A673 (cell line): ENCODE measurements at places on chromosomes 7 and 10. TPM values are rescaled to one million over a fixed set of nuclear protein-coding genes. Genes with fewer than 3 reads are reported as not detected.

Gene DNAJB6
- total RNA-seq: 133 and 146 TPM in 2 replicates

Gene SMARCD3
- 44.8 and 52.1 TPM in 2 replicates for total RNA-seq

Gene STRIP2
- 9.1 and 10.7 TPM in 2 replicates for total RNA-seq

Gene PRR15
- 0.17 TPM in 1 of 2 replicates, not detected in the other for total RNA-seq

Gene TRDMT1
- total RNA-seq: 14.0 and 14.1 TPM in 2 replicates

Gene DPY19L1
- total RNA-seq: 42.7 and 46.8 TPM in 2 replicates

Gene ATG9B
- total RNA-seq: 0.96 and 1.9 TPM in 2 replicates

Gene INHBA
- total RNA-seq: 1.7 and 2.4 TPM in 2 replicates

Gene PHYHIPL
- 0.33 and 0.97 TPM in 2 replicates for total RNA-seq

Gene BAZ1B
- 122 and 127 TPM in 2 replicates for total RNA-seq

Gene KLHDC10
- 31.4 and 37.5 TPM in 2 replicates for total RNA-seq

Gene FFAR4
- total RNA-seq: not detected in 2 replicates

Gene GGCT
- total RNA-seq: 63.5 and 66.0 TPM in 2 replicates

Gene PALD1
- 9.0 and 9.9 TPM in 2 replicates for total RNA-seq

Gene ETV1
- 60.1 and 84.1 TPM in 2 replicates for total RNA-seq

Gene LFNG
- 8.7 and 11.7 TPM in 2 replicates for total RNA-seq

Gene DMBT1
- total RNA-seq: not detected in 2 replicates

Gene ANXA8L1
- total RNA-seq: not detected in 2 replicates

Gene AHR
- total RNA-seq: 11.8 and 13.5 TPM in 2 replicates

Gene DGKI
- total RNA-seq: 0.39 TPM in 1 of 2 replicates, not detected in the other

Gene HTR7
- total RNA-seq: not detected in 2 replicates

Gene CFAP58
- 0.17 and 0.52 TPM in 2 replicates for total RNA-seq

Gene SAP25
- total RNA-seq: 1.7 and 2.8 TPM in 2 replicates

Gene OGDHL
- total RNA-seq: 1.6 and 2.6 TPM in 2 replicates

Gene ASZ1
- not detected in 2 replicates for total RNA-seq

Gene GRM3
- not detected in 2 replicates for total RNA-seq

Gene CYP2C18
- not detected in 2 replicates for total RNA-seq

Gene MMRN2
- 0.09 TPM in 1 of 2 replicates, not detected in the other for total RNA-seq

Gene RAB19
- not detected in 2 replicates for total RNA-seq

Gene CAMK1D
- total RNA-seq: 23.7 and 27.0 TPM in 2 replicates

Gene CNTNAP2
- 47.8 and 60.0 TPM in 2 replicates for total RNA-seq

Gene OR2A12
- not detected in 2 replicates for total RNA-seq

Gene KCNH2
- 1.5 and 4.0 TPM in 2 replicates for total RNA-seq

Gene AKR1D1
- total RNA-seq: not detected in 2 replicates

Gene POLR2J2
- 5.2 and 7.2 TPM in 2 replicates for total RNA-seq
